ENCODE measurements at places on chromosomes 3 and 15. TPM values are rescaled to one million over a fixed set of nuclear protein-coding genes. Genes with fewer than 3 reads are reported as not detected.

Gene RTP4
- polyA plus RNA-seq: 0.91 TPM

Gene SLC22A14
- polyA plus RNA-seq: 0.43 TPM

Gene ZCWPW2
- polyA plus RNA-seq: 2.7 TPM

DNA sequence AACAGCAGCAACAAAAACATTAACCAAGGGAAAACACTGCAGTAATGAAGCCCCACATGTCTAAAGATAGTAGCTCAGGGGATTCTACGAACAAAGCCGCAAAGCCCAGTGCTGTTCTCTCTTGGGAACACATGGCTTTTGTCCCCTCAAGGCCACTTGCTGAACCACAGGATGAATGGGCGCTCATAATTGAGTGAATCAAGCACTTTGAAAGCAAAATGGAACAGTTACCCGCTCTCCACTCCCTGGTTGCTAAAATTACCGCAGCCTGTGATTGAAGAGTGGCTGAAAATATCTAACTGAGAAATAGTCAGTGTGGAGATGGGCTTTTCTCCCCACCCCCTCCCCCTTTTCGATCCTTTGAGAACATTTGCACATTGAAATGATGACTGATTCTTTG, 39.6 kb downstream of the RASGRF1 start:
- no peak for DNase-seq

- no peak for DNase-seq
These were observed 144.1 kb downstream of the LRRK1 start for GRCh38 chr15:101063212-101063611.

Gene CD200
- polyA plus RNA-seq: 37.5 TPM

Gene TGM4
- polyA plus RNA-seq: 0.06 TPM

GRCh38 chr3:48430708-48431101, 819 bp upstream of the PLXNB1 start:
- no peak for DNase-seq

Gene SSUH2
- 4.1 TPM for polyA plus RNA-seq

Gene GRK7
- polyA plus RNA-seq: 0.14 TPM

GRCh38 chr3:138914870-138915502, 32.0 kb downstream of the FOXL2 start:
- no peak for DNase-seq

DNA sequence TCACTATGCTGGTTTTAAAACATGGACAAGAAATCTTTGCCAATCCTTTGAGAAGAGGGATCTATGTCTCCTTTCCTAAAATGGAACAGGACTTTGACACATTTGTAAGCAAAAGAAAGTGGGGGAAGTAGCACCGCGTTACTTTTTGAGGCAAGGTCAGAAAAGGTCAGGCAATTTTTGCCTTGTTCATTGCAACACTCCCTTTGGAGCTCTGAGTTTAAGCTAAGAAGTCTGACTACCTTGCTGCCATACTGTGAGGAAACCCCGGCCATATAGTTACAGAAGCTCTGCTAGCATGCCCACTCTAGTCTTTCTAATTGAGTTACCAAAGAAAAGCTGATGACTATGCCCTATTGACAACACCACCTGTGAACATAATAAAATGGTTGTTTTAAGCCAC, 1.4 kb downstream of the FAM227B start:
- DNase-seq: no peak

Gene LRRC31
- polyA plus RNA-seq: 0.11 TPM

GRCh38 chr15:74790080-74790916, 8.4 kb downstream of the CSK start:
- no peak for DNase-seq

DNA sequence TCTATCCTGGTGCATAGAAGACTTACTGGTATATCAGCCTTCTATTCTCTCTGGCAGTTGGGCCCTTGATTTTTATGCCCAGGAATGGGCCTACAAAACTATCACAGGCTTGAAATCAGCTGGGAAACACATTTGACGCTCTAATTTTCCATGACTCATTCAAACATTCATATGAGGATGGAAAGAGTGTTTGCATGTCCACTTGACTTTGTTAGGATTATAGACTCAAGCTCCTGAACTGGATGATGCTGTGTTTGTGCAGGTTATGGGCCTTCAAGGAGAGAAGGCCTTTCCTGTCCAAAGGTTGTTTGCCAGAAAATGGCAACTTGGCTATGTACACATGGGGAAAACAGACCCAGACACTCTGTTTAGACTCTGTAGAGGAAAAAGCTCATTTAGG, 219.9 kb downstream of the GAP43 start:
- DNase-seq: no peak

DNA sequence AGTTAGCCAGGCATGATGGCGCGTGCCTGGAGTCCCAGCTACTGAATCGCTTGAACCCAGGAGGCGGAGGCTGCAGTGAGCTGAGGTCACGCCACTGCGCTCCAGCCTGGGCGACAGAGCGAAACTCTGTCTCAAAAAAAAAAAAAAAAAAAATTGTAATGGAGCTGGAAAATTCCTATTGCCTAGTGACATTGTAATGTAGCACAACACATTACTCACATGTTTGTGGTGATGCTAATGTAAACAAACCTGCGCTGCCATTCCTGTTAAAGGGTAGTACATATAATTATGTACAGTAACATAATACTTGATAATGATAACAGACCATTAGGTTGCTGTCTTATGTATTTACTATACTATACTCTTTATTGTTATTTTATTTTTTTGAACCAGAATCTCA, 39.1 kb downstream of the KNL1 start:
- DNase-seq: no peak

DNA sequence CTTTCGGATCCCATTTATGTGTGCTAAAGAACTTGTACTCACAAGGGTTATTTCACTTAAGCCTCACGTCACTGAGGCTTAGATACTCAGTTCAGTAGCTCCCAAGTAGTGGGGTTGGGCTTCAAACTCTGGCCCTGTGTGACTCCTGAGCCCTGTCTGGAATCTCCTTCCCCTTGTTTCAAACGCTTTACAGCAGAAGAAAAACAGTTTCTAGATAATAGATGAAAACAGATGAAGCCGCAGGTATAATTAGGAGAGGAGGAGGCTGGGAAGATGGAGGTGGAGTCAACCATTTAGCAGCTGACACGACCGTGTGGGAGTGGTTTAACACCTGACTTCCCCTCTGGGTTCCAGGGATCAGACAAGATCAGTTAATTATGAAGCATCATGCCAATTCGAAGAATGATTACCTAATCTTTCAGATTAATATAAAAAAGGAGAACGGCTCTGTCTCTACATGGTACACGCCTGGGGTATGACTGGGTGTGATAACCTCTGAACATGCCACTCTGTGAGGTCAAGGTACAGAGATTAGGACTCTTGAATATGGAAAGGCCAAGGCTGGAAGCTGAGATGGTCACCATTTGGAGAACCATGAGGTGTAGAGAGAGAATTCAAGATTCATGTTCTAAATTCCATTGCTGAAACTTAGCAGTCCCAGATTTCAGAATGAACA, 31.1 kb downstream of the TPM1 start:
- no peak for DNase-seq

DNA sequence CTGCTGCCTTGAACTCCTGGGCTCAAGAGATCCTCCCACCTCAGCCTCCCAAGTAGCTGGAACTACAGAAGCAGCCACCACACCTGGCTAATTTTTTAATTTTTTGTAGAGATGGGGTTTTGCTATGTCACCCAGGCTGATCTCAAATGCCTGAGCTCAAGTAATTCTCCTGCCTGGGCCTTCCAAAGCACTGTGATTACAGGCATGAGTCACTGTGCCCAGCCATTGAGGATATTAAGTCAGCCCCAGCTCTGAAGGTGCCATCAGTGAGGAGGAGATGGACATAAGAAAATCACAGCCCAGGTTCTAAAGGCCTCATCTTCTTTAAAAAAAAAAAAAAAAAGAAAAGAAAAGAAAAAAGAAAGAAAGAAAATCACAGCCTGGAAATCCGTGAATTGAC, 26.6 kb upstream of the PSTPIP1 start:
- DNase-seq: no peak

- DNase-seq: no peak
These were observed 45.9 kb upstream of the ACTC1 start for GRCh38 chr15:34841262-34841725.

Gene KLHDC8B
- polyA plus RNA-seq: 41.8 TPM

GRCh38 chr3:182879031-182879611, 85.8 kb downstream of the ATP11B start:
- DNase-seq: no peak

DNA sequence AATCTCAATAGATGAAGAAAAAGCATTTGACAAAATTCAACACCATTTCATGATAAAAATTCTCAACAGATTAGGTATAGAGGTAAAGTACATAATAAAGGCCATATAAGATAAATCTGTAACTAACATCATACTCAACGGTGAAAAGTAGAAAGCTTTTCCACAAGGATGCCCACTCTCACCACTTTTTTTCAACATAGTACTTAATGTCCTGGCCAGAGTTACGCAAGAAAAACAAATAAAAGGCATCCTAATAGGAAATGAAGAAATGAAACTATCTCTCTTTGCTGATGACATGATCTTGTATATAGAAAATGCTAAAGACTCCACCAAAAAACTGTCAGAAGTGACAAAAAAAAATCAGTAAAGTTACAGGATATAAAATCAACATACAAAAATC, 33.0 kb downstream of the THBS1 start:
- DNase-seq: no peak

- no peak for DNase-seq
These were observed 38.6 kb downstream of the PDZRN3 start for GRCh38 chr3:73586190-73586589.

Gene LCTL
- 0.19 TPM for polyA plus RNA-seq

DNA sequence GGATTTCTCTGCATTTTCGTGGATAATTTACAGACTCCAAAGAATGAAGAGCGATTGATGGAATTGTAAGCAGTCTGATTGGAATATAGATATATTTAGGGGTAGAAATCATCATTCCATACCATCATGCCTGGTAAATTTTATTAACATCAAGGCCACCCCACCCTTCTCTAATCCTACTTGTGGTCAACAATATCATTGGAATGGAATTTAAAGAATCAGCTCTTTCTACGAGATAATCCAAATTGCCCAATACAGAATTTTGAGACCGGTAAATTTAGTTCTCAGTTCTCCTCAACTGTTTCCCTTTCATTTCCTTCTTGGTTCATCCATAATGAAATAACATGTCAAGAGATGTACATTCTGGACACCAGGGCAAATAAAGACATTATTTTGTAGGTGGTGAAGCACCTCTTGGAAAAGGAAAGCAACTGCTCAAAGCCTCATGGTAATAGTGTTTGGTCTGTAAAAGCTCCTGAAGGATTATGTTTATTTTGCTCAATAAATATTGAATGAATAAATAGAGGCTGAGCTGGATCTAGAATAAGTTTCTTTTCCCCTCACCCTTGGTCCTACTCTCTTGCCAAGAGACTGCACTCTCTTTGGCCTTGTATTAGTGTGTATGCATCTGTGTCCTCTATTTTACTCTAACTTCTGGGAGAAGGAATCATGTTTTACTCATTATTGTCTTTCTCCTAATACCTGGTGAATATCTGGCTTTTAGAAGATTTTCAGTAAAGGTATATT, 133.7 kb upstream of the BCL6 start:
- DNase-seq: no peak

GRCh38 chr3:71578054-71578751, 5.3 kb downstream of the FOXP1 start:
- no peak for DNase-seq

Gene FAN1
- 29.6 TPM for polyA plus RNA-seq

Gene SPTBN5
- 2.6 TPM for polyA plus RNA-seq

DNA sequence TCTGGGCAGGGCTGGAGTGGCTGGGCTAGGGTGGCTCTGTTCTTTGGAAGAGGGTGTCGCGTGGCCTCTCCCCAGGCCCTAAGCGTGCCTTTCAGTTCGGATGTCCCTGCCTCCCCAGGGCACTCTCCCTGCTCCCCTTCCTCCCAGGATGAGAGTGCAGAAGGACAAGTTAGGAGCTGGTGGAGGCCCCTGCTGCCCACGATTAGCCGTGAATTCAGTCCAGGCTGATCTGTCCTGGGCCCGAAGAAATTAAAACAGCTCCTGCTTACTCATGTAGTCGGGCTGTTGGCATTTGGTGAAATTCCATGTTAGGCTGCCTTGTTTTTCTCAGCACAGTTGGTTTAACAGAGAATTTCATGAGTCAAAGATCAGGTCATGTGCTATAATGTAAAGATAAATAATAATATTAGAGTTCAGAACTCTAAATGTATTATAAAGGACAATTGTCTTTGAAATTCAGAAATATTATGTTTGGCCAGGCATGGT, 24.5 kb downstream of the NIPA1 start:
- no peak for DNase-seq

DNA sequence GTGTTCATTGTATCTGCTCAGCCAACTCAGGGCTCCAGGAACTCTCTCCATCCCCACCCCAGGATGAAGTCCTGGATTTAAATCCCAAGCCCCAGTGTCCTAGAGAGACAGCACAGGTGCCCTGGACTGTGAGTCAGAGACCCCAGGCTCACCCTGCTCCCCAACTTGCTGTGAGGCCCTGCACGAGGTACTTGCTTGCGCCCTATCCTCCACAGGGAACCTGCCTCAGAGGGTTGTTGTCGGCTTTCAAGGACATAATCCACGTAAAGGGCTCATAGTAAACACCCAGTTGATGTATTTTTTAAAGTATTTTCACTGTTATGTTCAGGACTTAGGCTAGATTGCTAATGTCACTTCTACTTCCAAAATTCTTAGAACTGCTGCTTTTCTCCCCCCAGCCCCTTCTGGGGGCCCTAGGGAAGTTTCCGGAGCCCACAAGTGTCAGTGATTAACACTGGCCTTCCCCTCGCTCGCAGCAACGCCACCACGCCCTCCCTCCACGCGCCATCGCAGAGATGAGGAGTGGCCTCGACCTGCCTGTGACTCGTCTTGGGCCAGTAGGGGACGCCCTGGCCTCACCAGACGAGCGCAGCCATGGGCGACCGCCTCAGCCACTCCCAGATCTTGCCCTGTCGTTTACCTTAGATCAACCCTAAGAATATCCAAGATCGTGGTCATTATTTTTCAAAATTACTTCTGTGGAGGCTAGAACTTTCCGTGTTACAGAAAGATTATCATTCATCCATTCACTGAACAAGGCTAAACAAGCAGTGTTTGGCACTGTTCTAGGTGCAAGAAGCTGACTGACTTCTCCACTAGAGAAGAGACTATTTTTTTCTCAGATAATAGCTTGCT, 6.0 kb upstream of the SRP14 start:
- DNase-seq: no peak

- DNase-seq: no peak
These were observed 7.5 kb downstream of the OXTR start for GRCh38 chr3:8761866-8762265.

Gene DTWD1
- polyA plus RNA-seq: 46.5 TPM

DNA sequence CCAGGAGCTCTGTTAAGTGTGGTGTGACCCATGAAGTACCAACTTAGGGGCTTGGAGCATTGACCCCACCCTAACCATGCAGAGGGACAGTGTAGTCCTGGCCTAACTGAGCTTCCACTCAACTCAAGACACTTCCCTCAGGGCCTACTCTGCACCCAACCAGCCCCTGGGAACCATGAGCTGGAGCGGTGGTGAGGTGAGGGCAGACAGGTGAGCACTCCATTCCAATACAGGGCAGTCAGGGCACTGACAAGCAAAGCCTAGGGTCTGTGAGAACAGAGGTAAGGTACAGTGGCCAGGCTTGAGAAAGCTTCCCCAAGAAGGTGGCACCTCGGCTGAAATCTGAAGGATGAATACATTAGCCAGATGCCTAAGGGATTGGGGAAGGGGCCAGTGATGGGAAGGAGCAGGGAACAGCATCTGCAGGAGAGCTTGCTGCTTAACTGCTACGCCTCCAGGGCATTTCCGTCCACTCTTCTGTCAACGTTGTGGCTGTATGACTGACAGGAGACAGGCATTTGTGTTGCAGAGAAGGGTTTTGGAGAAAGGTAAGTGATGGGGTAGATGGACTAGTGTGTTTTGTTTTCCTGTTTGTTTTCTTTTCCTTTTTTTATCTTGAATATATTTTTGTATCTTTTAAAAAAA, 243.5 kb upstream of the TRIM42 start:
- no peak for DNase-seq

Data from right renal pelvis (tissue), 4 donors.